ENCODE measurements at places on chromosomes 6 and 20.

DNA sequence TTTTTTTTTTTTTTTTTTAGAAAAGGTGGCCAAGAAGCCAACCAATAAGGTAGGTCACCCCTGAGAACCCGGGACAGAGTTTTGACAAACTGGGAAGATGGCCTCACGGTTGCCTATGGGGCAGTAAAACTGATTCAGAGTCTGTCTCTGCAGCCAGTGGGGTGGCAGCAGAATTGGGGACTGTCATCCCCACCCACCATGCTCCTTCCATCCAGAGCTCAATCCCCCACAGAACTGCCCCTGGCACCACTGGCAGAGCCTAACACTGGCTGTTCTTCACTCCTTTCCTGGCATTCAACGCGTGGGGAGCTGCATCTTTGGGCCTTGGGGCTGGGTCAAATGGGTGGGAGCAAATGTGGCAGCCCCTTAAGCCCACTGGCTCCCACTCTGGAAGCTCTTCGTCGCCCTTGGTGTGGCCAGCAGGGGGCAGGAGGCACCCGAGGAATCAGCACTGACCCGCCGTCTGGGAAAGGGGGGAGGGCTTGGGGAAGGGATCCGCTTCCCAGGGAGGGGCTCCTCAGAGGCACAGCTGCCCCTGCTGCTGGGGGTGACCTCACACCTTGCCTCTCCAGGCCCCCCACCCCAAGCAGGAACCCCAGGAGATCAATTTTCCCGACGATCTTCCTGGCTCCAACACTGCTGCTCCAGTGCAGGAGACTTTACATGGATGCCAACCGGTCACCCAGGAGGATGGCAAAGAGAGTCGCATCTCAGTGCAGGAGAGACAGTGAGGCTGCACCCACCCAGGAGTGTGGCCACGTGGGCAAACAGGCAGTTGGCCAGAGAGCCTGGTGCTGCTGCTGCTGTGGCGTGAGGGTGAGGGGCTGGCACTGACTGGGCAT is 10.4 kb downstream of the CD40 start:
- no peak for DNase-seq

DNA sequence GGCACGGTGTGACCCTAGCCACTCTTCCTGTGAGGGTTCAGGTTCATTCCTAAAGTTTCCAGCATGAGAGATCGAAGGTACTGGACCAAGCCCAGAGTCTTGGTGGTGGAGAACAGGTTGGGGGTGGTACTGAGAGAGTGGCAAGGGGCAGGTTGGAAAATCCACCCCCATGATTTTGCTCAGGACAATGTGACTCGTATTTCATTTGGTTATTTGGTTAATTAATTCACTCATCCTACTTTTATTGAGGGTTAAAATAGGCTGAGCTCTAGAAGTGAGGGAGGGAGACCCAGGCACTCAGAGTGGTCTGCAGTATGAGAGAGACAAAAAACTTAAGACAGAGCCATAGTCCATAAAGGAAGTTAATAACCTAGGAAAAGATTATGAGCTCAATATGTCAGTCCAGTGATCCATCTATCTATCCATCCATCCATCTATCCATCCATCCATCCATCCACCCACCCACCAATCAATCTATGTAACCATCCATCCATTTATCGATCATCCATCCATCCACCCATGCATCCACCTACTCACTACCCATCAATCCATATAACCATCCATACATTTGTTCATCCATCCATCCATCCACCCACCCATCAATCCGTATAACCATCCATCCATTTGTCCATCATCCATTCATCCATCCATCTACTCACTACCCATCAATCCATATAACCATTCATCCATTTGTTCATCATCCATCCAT is 6.7 kb upstream of the BPIFB6 start:
- no peak for DNase-seq

GRCh38 chr6:43123461-43124314 is 47.4 kb upstream of the SRF start:
- DNase-seq = no peak

GRCh38 chr6:43074847-43075669 is 1.1 kb upstream of the PTK7 start:
- no peak for DNase-seq

DNA sequence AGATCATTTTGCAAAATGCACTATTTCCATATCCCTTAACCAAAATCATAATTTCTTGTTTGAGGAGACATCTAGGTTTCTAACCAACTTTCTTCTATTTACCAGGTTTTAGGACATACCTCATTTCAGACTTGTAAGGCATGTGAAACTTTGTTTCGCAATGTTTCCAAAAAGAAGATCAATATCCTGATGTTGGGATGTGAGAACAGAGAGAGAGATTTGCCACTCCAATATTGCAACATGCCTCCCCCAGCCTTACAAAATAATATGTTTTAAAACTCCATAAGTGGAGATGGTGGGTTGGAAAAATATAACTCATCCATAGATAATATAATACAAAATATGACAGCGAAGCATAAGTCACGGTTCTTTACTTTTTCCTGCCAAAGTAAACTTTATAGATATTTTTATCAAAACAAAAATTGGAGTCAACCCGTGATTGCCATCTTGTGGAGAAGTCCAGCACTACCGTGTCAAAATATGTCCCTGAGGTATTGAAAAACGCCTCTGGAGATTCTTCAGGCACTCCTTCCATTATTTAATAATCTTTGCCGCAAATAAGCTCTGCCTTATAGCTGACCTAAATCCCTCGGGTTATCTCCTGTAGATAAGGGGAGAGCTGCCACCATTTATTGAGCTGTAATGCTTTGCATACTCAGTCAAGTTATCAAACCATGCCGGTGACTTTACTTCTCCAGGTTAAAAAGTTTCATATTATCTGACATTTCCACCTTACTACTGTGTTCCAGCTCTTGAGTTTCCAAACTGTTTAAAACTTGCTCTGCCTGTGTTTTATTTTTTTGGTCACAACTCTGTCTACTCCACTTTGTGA is 534.2 kb downstream of the HACE1 start:
- no peak for DNase-seq

DNA sequence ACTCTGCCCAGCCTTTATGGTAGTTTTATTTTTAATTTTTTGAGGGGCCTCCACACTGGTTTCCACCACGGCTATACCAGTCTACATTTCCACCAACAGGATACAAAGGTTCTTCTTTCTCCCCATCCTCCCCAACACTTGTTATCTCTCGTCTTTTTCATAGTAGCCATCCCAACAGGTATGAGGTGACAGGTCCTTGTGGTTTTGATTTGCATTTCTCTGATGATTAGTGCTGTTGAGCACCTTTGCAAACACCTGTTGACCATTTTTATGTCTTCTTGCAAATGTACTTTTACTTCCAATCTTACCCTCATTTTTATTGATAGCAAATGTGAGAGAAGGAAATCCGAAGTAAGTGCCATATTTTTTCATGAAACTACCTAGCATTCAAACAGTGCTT is 195.4 kb upstream of the PREP start:
- DNase-seq = no peak

- DNase-seq = no peak
These were observed 185.6 kb downstream of the TSHZ2 start for GRCh38 chr20:53157443-53158408.

Data from activated T-helper 1 cell treated with anti-CD3 and anti-CD28 coated beads, Interleukin-2, amount 50 U/mL, for 16 hours (primary cell).